ENCODE measurements at places on chromosomes 16 and 17.

- DNase-seq, result no peak
These were observed 410.2 kb upstream of the PSMD7 start for GRCh38 chr16:73886426-73886825.

DNA sequence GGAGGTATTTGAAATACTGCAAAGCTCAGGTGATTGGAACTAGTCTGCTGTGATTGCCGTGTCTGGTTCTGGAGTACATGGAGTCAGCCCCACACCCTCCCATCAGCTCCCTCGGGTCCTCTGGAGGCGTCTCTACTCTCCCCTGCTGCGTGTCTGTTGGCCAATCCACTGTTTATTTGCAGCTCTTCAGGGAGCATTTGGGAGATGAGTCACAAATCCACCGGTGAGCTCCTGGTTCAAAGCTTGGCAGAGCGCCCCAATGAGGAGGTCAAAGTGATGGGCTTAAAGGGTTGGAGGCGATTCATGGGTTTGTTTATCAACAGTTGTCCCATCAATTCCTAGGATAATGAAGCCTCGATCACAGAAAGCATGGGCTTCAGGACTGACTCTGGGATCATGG, 14.6 kb downstream of the CALB2 start:
- no peak for DNase-seq

GRCh38 chr16:67198238-67198734, 645 bp upstream of the ELMO3 start:
- no peak for DNase-seq

DNA sequence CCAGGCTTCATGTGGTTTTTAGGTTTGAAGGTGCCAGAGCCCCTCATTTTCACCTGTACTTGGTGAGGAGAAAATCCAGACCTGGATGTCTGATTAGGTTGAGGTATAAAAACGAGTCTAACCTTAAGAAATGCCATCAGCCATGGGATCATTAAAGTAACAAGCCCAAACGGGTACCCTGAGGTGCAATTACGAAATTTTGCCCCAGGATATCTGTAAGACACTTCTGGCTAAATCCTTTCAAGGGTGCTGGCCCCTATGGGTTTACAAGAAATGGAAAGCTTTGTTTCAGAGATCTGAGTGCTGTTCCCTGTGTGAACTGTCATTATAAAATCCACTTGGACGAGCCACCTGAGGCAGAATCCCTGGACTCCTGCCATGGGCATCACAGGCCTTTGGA, 19.8 kb downstream of the ADAT1 start:
- no peak for DNase-seq

- DNase-seq, result no peak
These were observed 439.7 kb upstream of the RBFOX1 start for GRCh38 chr16:6892966-6893365.

- DNase-seq, result no peak
These were observed 1726.1 kb downstream of the TP53TG3F start for GRCh38 chr16:35185366-35186044.

All from stimulated activated CD4-positive, alpha-beta T cell treated with anti-CD3 and anti-CD28 coated beads, Interleukin-12 subunit alpha, Interleukin-12 subunit beta, amount 100 ng/mL, for 24 hours (primary cell).